ENCODE measurements at places on chromosomes 16 and 17.
A peak's percentile ranks its signal among the peaks of the same experiment; 100 is the strongest.

- DNase-seq = peak; percentile 34
Measured at GRCh38 chr17:48554412-48555257, 9.7 kb upstream of the HOXB2 start.

- no peak for DNase-seq
Measured at GRCh38 chr16:56259425-56259779, 68.1 kb downstream of the GNAO1 start.

DNA sequence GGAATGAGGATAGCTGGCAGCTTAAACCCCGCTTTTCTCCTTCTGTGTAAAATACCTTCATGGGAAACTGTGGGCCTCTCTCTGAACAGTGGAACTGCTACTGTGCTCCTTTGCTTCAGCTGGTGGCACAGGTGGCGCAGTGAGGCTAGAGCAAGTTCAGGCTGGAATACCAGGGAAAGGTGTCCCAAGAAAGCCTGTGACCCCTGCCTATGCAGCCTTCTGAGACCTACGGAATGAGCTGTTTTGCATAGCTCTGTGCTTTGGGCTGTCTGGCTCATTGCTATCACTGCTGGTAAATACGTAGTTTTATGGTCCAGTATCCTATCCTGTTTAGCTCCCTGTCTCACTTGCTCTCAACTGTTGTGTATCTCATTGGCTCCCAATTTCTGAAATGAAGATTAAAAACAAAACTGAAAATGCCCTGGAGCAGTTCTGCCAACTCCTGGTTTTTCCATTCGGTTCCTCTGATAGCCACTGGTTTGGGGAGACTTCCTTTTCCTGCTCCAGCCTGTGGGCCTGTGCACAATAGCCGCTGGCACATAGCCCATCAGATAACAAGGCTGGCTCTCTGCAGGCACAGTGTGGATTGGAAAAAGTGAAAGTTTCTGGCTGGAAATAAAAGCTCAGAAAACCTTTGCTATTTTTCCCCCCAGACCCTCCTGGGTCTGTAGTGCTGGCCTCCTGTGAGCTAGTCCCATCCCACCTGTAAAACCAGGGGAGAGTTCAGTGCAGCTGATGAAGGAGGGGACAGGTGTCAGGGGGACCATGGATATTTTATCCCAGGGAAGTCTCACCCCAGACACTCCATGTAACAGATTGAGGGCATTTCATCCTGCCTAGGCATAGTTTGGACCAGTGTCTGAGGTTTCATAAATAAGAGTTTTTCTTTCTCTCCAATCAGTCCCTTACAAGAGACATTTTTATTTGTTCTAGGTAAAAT, 24.0 kb downstream of the LIMD2 start:
- DNase-seq = no peak

GRCh38 chr17:49775546-49776260, 11.8 kb upstream of the FAM117A start:
- no peak for DNase-seq

GRCh38 chr17:79424471-79425185, 186.2 kb downstream of the RBFOX3 start:
- no peak for DNase-seq

- DNase-seq = no peak
Measured at GRCh38 chr17:75319904-75320691, 30.9 kb upstream of the SLC25A19 start.

GRCh38 chr16:77450790-77451487, 16.1 kb upstream of the ADAMTS18 start:
- no peak for DNase-seq

DNA sequence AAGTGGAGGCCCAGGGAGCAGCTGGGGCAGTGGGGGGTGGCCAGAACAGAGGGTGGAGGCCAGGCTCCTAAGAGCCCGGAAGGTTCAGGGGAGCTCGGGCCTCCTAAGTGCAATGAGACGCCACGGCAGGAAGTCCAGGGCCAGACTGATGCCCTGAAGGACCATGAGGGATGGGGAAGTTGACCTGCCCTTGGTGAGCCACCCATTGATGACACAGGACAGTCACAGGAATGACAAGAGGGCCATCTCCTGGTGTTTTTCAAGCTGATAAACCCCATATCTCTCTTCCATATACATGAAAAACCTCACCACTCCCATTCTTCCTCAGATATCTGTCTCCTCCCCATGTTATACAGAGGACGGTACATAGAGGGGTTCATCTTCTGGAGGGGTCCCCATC, 5.8 kb upstream of the MRPL58 start:
- DNase-seq = no peak

- peak; percentile 3 for DNase-seq
Measured at GRCh38 chr16:50067290-50067853, 1.6 kb downstream of the HEATR3 start.

- peak; percentile 75 for DNase-seq
Measured at GRCh38 chr17:57987581-57988300, at the start of gene VEZF1. Gene VEZF1 (minus strand): TSS chr17:57988254. CDS start chr17:57988111, 143 bp downstream.

DNA sequence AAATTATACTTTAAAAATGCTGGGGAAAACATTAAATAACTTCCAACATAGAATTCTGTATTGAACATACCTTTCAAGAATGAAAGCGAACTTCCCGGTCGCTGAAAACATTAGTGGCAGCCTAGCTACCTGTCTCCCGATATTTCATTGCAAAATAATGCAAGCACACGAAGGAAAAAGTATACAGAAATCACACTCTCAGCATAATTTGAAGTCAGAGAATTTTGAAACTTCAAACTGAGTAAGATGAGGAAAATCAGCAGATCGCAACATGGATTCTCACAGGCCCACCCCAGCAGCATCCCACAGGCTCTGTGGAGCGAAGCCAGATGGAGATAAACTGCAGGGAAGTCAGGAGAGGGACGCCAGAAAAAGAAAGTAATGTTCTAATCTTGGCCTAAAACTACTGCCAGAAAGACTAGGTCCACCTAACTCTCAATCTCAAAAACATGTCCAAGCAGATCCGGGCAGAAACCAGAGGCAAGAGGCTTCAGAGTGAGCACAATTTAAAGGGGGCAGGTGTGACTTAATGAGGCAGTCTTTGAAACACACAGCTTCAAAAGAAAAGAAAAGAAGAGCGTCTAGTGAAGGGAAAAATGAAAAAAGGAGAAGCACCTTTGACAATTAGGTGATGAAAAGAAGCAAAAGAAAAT, 4.8 kb upstream of the GOSR1 start:
- no peak for DNase-seq

DNA sequence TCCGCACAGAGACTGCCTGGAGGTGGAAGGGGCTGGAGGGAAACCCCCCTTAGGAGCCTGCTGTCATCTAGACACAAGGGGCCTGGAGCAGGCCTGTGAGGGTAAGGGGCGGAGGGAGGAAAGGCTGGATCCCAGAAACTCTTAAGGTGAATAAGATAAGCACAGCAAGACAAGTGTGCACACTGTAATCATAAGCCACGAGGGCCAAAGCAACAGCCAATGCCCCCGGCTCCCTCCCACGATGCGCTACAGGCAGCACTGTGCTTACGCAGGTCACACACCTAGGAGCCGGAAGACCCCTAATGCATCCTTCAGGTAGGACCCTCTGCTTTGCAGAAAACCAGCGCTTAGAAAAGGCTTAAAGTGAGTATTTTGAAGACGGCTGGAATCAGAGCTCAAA, 24.6 kb downstream of the ZFHX3 start:
- no peak for DNase-seq

DNA sequence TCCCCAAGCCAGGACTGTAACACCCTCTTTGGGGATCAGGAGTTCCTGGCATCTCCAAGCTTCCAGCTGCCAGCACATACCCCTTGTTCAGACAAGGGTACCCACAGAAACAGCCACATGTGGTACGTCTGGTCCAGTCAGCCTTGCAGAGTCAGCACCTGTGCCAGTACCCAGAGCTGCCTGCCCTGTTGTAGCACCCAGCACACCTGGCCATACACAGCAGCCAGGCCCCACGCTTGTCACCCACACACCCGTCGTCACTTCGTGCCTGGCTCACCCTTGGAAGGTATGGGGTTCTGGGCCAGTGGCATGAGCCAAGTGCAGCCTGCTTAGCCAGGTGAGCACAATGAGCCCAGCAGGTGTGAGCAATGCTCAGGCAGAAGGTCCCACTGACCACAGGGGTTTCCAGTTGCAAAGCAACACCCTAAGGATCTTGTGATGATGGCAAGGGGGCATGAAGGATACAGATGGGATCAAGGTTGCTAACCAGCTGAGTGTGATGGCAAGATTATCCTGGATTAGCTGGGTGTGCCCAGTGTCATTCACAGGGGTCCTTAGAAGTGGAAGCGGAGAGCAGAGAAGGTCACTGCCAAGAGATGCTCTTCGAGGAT, 202.3 kb downstream of the CPPED1 start:
- DNase-seq = no peak

DNA sequence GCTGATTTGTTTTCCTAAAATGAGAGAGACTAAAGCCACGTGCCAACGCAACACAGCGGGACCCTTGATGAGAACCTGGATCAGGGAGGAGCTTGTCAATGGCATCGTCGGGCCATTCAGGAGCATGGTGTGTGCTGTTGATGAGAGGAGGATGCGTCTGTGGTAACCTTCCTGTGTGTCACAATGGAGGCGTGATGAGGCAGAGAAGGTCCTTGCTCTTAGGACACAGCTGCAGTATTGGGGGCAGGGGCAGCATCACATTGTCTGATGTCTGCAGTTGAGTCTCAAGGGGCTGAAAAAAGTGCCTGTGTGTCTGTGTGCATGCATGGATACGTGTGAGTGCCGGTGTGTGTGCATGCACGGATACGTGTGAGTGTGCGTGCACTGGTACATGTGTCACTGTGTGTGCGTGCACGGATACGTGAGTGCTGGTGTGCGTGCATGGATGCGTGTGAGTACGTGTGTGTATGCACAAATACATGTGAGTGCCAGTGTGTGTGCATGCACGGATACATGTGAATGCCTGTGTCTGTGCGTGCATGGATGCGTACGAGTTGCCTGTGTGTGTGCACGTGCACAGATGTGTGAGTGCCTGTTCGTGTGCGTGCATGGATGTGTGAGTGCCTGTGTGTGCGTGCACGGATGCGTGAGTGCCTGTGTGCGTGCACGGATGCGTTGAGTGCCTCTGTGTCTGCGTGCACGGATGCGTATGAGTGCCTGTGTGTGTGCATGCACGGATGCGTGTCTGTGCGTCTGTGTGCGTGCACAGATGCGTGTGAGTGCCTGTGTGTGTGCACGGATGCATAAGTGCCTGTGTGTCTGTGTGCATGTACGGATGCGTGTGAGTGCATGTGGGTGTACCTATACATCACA, 39.3 kb downstream of the BAIAP2 start:
- DNase-seq = no peak

GRCh38 chr17:16504984-16505383, 13.0 kb upstream of the LRRC75A start:
- DNase-seq = no peak

DNA sequence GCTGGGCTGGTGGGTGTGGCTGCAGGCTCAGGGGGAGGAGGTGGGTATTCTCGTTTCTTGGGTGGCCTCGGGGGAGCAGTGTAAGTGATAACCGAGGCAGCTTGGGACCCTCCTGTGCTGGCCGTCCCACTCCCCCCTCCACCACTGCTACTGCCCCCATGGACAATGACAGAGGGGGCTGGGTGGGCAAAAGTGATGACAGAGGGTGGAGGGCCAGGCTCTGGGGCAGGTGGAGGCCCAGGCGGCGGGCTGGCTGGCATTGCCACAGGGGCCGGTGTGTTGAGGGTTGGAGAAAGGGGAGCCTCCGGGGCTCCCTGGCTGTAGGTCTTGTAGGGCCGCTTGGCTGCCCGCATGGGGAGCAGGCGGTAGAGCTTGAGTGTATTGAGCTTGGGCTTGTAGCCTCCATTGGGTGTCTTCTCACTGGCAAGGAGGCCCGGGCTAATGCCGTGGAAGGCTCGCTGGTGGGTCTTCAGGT, 16.0 kb downstream of the ZBTB4 start:
- DNase-seq = no peak

DNA sequence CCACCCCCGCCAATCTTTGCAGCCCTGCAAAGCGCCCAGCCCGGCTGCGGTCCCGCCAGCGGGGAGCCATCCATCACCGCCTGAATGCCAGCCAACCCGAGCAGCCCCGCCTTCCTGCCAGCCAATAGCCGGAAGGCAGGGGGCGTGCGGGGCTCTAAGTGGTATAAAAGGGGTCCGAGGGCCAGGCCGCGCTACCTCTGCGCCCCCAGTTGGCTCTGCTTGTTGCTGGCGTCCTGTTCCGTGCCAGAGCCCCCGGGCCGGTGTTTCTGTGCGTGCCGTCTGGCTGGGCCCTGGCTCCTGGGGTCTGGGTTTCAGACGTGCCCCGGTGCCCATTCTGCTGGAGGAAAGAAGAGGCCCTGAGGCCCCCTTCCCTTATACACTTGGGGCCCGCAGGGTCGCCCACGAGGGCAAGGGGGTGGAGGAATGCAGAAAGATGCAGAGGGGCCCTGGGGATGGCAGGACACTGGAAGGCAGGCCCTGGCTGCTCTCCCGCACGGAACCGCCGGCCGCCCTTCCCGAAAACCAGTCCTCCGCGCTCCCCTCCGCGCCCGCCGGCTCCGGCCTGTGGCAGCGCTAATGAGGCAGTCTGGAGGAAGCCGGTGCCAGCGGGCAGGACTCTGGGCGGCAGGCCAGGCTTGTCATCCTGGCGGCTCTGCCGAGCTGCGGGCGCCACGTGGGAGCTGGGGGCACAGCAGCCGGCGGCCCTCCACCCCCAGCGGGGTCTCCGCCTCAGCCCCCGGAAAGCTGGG, 14.0 kb downstream of the COPZ2 start:
- DNase-seq = peak; percentile 36

GRCh38 chr17:62076864-62077788, 12.0 kb upstream of the MED13 start:
- no peak for DNase-seq

- peak; percentile 87 for DNase-seq
Measured at GRCh38 chr16:2474877-2475412, at the start of gene TBC1D24. Gene TBC1D24 (plus strand): TSS chr16:2475127. CDS start chr16:2496149, 21,022 bp downstream.

DNA sequence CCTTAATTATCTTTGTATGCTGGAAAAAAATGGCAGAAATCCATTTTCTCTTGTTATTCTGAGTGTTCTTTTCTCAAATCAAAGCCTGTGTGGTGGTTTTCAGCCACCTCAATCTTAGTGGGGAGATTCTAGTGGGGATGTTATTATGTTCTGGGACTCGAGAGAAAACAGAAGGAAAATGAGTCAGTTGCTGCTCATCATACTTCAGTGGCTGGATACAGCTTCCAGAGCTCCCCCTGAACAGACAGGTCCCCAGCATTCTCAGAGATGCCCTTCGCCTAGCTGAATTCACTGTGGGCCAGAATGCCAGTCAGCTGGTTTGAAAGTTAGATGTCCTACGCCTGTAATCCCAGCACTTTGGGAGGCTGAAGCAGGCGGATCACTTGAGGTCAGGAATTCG, 8.5 kb downstream of the ST6GALNAC1 start:
- no peak for DNase-seq

Data from CD8-positive, alpha-beta memory T cell (primary cell).